ENCODE measurements at places on chromosomes 16 and 17. TPM values are rescaled to one million over a fixed set of nuclear protein-coding genes. Genes with fewer than 3 reads are reported as not detected.
A peak's percentile ranks its signal among the peaks of the same experiment; 100 is the strongest.

The LITAFD gene
- total RNA-seq: not detected

GRCh38 chr17:37527249-37527851 is 37.7 kb downstream of the DUSP14 start:
- no peak for DNase-seq

DNA sequence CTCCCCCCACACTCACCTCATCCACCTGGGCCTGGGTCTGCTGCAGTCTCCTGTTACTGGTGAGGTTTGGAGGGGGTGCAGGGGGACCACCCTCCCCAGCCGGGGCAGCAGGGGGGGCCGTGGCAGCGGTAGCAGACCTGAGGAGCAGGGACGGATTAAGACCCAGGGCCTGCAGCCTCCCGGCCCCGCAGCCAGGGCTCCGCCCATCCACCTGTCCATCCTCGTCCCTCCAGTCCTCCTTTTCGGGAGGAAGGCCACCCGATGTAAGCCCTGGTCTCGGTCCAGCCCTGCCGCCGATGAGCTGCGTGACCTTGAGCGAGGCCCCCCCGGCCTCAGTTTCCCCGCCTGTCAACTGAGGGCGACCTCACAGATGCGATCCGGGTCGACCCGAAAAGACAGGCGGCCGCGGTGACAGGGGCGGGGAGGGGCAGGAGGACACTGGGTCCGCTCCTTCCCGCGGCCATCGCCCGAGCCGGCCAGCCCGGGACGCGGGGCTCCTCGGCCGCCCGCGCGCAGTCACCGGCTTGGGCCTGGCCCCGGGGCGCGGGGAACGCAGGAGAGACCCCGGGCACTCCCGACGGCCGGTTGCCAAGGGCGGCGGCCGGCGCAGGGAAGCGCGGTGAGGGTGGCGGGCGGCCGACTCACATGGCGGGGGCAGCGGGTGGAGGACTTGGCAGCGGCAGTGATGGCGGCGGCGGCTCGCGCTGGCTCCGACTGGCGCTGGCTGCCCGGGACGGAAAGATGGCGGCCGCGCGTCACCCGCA is at the start of gene VAMP2:
VAMP2 (minus strand) TSS at position 716 of the 764 bp plus-strand sequence; CDS start at position 647, 69 bp downstream.
- peak; percentile 72 for DNase-seq

The SLC12A3 gene
- total RNA-seq: not detected

GRCh38 chr16:11667221-11667823 is 933 bp upstream of the SNN start:
- DNase-seq: no peak

GRCh38 chr17:17612085-17613022 is 20.8 kb upstream of the PEMT start:
- DNase-seq: no peak

DNA sequence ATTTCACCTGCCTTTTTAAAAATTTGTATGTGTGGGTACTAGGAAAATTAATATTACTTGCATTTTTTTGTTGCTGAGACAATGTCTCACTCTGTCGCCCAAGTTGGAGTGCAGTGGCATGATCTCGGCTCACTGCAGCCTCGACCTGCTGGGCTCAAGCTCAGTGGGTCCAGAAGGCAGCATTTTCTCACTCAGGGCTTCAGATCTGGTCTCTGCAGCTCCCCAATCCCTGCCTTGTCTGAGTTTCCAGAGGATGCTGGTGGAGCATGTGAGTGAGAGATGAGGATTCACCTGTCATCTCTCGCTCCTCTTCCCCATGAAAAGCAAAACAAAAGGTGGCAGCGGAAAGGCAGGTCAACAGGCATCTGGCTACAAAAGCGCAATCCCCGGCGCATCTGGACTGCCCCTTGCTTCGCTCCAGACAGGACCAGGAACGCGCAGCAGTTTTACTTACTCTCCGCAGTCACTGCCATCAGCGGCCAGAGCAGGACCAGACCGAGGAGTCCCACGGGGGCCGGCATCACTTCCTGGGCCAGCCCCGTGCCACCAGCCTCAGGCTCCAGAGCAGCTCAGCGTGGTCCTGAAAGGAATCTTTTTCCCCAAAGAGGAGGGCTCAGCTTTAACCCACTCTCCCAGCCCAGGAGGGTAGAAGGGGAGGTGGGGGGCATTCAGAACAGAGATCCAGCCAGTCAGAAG is 59.9 kb downstream of the LITAF start:
- DNase-seq: no peak

GRCh38 chr17:7969433-7969832 is 33.0 kb upstream of the GUCY2D start:
- no peak for DNase-seq

DNA sequence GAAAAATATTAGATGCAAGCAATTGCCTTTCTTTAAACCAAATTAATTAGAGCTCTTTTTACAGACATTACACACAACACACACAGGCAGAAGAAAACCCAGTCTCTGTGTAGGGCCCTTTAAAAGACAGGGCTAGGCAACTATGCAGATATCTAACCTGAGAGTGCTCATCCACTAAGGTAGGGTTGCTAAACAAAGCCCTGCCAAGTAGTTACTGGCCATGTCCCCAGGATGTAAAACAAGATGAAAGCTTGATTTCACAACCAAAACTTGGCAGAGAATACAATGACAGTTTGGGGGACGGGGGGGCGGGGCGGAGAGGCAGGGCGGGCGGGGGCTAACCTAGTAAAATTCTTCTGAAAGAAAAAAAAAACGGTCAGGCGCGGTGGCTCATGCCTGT is 669.0 kb upstream of the CA10 start:
- DNase-seq: no peak

The SLFN14 gene
- not detected for total RNA-seq

- DNase-seq: no peak
Observed at GRCh38 chr16:3652373-3653195, 1.9 kb upstream of the DNASE1 start.

DNA sequence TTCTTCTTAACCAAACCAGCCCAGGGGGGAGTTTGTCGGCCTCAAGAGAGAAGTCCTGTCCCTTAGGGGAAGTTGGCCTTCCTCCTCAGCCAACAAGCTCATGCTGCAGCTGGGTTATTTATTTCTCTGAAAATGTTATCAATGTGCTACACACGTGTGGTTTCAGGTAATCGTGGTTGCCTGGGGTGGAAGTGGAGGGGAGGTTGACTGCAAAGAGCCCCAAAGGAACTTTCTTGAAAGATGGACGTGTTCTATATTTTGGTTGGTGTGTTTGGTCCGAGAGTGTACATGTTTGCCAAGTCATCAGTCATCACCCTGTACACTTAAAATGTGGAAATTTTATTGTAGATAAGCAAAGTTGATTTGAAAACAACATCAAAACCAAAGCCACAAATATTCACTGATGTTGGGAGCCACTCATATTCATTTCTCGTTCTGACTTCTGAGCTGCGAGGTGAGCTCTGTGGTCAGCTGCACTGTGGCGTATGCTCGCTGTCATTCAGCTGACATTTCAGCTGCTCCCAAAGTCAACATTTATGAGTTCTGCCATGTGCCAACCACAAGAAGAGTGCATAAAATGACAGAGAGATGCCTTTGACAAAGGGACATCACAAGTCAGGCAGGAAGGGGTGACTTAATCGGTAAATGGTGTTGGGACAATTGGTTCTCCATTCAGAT is 26.5 kb upstream of the ADGRG1 start:
- no peak for DNase-seq

Data from neural crest cell (in vitro differentiated cells).